ENCODE measurements at places on chromosomes 6 and 20. TPM values are rescaled to one million over a fixed set of nuclear protein-coding genes. Genes with fewer than 3 reads are reported as not detected.

The BMP7 gene
- total RNA-seq: 32.0 TPM

DNA sequence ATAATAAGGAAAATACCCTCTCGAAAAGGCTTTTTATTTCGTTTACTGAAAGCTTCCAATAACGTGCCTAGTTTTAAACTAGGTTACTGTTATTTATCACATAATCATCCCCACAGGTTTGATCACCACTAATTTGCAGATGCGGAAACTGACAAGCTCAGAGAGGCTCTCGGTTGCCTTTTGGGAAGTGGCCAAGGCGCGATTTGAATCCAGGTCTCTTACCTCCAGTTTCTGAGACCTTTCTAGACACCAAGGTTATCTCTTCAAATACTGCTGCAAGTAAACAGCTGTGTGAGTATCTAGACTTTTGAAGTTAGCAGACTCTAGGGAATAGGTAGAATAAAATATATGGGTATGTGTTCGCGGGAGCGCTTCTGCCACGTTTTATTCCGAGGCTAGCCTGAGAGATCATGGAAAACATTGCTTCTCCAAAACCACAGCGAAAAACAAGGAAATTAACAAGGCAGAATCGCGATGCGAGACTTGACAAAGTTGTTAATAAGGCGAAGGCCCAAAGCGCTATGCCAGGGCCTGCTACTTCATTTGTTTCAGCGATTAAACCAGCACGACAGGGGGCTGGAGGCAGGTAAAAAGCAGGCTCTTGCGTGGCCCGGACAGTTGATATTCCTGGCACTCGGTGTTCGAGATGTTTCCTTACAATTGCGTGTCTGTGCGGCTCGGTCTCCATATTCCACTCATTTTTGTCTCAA lies 1.8 kb upstream of the JARID2 start:
- no peak for DNase-seq

DNA sequence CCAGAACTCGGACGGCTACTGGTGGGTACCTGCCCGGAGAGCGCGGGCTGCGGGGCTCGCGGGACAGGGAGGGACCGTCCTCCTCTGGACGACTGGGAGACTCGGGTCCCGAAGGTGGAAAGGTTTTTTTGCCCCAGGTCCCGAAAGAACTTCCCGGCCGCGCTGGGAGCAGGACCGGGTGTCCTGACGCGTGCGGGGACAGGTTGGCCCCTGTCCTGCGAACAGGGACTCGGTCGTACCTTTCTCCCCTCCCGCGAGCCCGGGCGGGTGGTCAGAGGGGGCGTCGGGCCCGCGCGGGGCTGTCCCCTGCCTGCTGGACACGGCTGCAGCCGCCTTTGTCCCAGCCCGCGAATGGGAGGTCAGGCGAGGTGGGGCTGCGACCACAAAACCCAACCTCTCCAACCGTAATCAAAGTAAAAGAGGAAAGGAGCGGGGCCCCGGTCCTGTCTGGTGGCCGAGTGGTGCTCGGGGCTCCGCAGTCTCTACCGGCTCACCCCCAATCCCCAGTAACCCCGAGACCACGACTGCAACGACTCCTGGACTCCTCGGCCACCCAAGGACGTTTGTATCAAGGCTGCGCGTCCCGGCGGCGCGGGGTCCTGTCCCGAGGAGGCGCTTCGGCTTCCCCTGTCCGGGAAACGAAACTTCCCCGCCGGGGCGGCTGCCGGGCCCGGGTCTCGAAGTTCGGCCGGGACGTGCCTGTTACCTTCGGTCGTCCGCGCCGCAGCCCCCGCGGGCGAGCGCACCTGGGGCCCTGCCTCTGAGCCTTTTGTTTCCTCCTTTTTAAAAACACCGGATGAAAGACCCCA lies 798 bp downstream of the DSP start:
- DNase-seq: no peak

- no peak for DNase-seq
Measured at GRCh38 chr6:47917202-47917601, 135.4 kb downstream of the OPN5 start.

The ANGPT4 gene
- 0.99 TPM for total RNA-seq

GRCh38 chr6:125790358-125791150 lies at the start of gene NCOA7:
Gene NCOA7, plus strand, starts transcription at chr6:125790960. Its CDS starts 24,395 bp downstream, at chr6:125815355.
- DNase-seq: peak; percentile 86

- peak; percentile 70 for DNase-seq
Measured at GRCh38 chr6:34142061-34142998, 3.6 kb downstream of the GRM4 start.
